ENCODE measurements at places on chromosomes 4 and X.

DNA sequence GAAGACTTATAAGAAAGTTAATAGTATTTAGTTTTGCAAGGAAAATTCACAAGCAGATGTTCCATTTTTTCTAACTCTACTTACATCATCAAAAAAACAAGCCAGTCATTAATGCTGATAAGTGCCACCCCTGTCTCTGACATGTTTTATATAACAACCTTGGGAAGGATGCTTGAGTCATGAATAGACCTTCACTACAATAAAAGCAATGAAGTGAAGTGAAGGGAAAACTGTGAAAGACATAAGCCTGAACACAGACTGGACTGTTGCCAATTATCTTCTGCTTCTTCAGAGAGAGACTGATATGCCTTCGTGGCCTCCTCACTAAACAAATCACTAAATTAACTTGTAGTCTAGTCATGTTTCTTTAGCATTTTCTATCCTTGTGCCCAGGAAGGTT lies 353.2 kb downstream of the PDHA2 start:
- DNase-seq = no peak

DNA sequence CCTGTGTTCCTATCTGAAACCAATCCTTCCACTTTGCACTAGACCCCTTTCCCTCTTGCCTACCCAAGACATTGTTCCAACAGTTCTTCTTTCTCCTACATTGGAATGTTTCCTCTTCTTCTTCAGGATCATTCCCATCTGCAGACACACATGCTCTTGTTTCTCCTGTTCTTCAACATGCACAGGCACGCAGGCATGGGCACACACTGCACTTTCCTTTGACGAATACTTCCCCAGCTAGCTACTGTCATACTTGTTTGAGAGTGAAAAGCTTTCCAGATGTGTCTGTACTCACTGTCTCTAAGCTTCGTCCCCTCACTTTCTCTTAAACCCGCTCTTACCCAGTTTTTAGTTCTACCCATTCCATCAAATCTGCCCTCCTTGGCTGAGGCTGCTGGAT lies 31.8 kb upstream of the ERVMER34-1 start:
- no peak for DNase-seq

DNA sequence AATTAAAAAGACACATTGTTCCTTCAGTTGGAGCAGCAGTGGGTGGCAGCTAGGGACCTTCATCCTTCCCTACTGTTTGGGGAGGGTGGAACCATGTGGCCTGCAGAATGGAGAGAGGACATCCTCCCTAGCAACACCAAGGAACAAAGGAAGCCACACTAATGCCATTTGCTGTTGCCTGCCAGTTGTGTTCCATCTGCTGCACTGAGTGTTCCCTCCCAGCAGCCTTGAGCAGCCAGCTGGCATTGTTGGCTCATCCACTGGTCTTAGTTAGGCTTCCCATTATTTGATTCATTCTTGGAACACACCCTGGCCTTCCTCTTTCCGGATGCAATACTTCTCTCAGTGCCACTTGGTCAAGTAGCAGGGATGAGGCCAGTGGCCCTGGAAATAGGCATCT lies 25.0 kb upstream of the HMGB3 start:
- DNase-seq = no peak

- no peak for DNase-seq
Observed at GRCh38 chr4:88098993-88099752, 59.3 kb downstream of the ABCG2 start.

DNA sequence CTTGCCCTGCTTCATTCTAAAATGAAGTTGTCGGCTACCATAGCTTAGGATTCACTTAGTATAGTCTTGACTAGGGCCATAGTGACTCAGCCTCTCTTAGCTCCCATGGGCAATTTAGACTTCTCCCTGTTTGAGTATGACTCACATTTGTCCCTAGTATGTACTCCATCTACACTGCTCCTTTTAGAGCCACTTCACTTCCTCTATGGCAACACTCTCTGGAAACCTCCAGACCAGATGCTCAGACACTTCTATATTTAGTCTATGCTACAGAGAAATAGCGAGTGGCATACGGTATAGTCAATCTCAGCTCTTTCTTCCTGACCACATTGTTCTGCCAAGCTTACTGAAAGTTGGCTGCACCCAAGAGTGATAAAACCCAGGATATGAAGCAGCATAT lies 11.2 kb downstream of the MEPE start:
- DNase-seq = no peak

DNA sequence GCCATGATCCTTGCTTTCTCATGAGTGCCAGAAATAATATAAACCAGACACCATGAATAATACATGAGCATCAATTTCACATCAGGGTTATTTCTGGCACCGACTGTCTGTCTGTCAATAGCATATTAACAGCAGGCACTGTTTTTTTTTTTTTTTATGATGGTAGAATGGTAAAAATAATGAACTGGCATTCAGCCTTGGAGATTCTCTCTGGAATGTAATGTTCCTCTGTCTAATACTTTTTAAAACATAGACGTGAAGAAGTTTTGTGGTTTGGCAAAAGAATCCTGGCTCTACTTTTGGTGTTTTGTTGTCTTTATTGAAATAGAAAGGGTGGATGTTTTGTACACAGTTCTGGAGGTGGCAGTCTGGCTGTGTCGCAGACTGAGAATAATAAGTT lies 874.6 kb upstream of the PRKX start:
- DNase-seq = no peak

DNA sequence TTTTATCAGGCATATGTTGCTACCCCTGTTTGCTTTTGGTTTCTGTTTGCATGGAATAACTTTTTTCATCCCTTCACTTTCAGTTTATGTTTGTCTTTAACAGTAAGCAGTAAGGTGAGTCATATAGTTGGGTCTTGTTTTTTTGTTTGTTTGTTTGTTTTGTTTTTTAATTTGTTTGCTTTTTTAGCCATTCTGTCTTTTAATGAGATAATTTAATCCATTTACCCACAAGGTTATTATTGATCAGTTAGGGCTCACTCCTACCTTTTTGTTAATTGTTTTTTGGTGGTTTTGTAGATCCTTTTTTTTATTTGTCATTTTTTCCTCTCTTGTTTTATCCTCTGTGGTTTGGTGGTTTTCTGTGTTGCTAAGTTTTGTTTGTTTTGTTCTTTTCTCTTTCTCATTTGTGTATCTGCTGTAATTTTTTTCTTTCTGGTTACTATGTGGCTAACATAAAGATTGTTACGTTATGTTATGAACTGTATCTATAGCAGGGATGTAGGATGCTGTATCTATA lies 379.5 kb upstream of the MAD2L1 start:
- DNase-seq = no peak

- DNase-seq = no peak
Observed at GRCh38 chr4:101774807-101775206, 15.7 kb upstream of the BANK1 start.

GRCh38 chrX:37608156-37608555 lies 36.7 kb downstream of the LANCL3 start:
- no peak for DNase-seq

DNA sequence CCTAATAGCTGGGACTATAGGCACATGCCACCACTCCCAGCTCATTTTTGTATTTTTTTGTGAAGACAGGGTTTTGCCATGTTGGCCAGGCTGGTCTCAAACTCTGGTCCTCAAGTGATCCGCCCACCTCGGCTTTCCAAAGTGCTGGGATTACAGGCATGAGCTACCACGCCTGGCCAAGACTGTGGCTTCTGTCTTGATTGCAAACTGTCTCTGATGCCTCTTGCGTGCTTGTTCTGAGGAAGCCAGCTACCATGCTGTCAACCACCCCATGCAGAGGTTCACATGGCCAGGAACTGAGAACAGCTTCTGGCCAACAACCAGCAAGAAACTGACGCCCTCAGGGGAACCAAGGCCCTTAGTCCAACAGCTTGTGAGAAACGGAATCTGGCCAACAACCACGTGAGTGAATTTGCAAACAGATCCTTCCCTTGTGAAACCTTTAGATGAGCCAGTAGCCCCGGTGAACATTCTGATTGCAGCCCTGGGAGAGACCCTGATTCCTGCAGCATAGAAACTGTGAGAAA lies 71.2 kb downstream of the SUPT20HL2 start:
- DNase-seq = no peak

DNA sequence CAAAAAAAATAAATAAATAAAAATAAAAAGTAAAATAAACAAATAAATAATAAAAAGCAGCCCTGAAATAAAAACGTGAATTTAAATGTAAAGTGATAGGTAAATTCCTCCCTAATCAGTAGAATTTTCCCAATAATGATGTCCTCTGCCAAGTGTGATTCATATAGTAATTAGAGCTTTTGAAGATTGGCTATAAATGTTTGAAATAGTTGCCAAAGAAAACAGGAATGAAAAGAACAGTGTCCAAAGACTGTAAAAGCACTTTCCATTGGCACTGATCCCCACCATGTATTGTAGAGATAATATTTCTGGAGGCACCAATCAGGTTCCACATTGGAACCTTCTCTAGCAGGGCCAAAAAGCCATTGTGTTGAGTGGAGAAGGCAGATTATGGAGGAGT lies 25.9 kb upstream of the SMARCAD1 start:
- DNase-seq = no peak

DNA sequence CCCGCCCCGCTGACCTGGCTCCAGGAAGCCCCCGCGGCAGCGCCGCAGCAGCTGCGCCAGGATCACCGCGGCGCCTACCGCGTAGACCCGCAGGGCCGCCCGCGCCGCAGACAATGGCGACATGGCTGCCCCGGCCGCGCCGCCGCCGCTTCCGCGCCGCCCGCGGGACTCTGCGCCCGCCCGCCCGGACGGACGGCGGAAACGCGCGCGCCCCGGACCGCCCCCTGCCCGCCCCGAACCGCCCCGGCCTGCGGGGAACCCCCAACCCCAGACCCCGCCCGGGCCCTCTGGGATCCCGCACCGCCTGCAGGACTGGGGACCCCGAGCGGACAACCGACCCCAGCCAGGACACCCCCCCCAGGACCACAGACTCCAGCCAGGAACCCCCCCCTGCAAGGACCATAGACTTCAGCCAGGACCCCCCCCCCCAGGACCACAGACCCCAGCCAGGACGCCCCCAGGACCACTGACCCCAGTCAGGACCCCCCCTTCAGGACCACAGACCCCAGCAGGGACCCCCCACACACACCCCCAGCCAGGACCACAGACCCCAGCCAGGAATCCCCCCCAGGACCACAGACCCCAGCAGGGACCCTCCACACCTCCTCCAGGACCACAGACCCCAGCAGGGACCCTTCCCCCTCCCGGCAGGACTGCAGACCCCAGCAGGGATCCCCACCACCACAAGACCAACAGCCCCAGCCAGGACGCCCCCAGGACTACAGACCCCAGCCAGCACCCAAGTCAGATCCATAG lies at the start of the genes DHRSX and ZBED1:
DHRSX (minus strand) TSS at position 174 of the 756 bp plus-strand sequence; CDS start at position 123, 51 bp downstream.
ZBED1 (minus strand) TSS at position 174 of the 756 bp plus-strand sequence. CDS start 10,257 bp downstream, outside the sequence.
- DNase-seq = peak; percentile 62

- no peak for DNase-seq
Observed at GRCh38 chr4:3250956-3251690, 2.2 kb downstream of the MSANTD1 start.

DNA sequence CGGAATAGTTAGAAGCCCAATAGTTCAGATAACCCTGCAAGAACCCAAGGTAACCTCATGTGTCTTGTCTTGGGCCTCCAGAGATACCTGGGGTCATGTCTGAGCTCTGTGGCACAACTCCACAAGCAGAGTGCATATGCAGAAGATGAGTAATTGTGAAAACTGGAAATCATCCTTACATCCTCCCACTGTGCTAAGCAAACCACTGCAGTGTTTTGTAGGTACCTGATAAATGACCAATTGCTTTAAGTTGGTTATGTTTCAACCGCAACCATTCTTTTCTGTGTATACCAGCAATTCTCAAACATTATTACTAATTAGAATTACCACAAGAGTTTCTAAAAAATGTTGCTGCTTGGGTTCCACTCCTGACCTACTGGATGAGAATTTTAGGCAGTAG lies 73.2 kb downstream of the CBLL2 start:
- no peak for DNase-seq

DNA sequence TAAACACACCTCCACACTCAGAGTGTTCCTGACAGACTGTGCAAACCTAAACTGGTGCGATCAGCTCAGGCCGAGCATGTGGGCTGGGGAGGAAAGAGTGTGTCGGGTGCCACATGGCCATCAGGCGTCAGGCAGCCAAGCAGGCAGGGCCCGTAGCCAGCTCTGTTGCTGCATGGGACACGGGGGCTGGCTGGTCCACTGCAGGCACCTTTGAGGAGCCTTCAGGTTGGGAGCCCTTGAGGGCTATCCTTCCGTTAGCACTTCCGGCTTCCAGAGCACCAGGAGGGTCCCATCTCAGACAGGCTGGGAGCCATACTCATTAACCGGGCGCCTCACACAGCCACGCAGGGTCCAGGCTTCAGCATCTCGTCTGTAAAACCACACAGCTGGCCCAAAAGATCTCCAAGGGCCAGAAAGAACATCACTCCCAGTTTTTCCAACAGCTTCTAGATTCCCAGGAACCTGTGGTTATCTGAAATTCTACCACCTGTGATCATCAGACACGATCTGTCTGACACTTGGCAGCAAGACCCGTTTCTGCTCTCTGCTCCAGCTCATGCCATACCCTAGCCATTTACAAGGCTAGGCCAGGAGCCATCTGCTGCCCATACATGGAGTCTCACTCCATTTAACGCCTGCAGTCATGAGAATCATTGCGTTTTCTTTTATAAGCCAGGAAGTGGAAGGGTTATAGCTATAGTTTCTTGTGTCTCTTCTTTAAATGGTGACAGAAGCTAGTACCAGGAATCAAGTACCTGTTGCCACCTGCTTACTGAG lies 87.5 kb downstream of the NSUN7 start:
- DNase-seq = no peak

DNA sequence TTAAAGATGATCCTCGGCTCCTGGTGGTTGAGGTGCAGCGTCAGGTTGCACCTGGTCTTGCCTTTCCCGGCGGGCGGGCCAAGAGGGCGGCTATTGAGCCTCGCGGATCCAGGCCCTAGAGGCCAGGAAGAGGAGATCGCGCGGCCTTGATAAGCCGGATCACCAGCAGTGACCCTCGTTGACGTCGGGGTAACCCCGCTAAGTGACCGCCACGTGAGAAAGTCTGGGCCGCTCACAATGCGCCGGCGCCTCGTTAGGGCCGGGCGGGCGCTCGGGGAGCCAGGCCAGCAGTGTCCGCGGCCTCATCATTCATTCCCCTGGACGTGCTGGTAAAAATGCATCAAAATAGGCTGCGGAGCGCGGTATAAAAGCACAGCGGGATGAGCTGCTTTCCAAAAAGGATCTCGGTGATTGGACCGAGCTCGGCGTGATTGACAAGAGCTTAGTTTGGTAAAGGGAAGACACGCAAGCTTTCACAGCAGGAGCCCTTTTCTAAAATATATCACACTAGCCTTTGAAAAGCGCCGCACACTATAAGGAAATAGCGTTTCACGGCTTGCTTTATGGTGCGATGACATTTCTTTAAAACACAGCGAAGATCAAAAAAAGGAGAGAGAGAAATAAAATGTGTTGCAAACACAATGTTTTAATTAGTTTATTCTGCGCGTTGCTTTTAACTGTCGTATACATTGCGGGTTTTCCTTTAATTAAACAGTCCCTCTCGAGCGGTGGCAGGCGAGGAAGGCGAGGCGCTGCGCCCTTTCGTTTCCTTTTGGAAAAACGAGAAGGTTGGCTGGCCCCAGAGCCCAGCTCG lies 15.9 kb upstream of the ZIC3 start:
- DNase-seq = no peak

DNA sequence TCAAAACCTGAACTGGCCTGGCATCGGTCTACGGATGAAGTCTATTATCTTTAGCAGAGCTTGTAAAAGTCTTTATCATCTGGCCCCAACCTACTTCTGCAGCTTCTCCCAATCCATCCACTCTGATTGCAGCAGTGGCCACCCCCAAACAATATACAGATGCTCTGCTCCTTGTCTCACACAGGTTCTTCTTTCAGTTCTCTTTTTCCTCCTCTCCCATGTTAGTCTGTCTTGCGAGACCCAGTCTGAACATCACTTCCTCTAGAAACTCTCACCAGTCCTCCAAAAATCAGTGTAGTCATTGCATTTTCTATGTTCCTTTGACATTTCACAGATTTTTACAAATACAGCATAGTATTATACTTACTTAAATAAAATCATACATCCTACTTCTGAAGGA lies 163.0 kb downstream of the FRMPD4 start:
- DNase-seq = no peak
